ENCODE measurements at places on chromosomes 11 and 22. TPM values are rescaled to one million over a fixed set of nuclear protein-coding genes. Genes with fewer than 3 reads are reported as not detected.

Gene AMOTL1
- 7.4 TPM for total RNA-seq

Gene SERPIND1
- total RNA-seq = 0.03 TPM

Gene OR4P4
- not detected for total RNA-seq

Gene SELENOM
- 65.4 TPM for total RNA-seq

Gene PGGHG
- 8.6 TPM for total RNA-seq

Gene POU2AF1
- total RNA-seq = not detected

Gene UBQLN3
- total RNA-seq = not detected

Gene NXPE2
- not detected for total RNA-seq

Gene GVQW3
- total RNA-seq = 0.62 TPM

Gene CCDC188
- total RNA-seq = not detected

Gene MRPL49
- 67.8 TPM for total RNA-seq

Gene CLDN25
- not detected for total RNA-seq

Gene SLC22A12
- total RNA-seq = not detected

Gene PKP3
- total RNA-seq = 40.1 TPM

Gene CCDC87
- 0.52 TPM for total RNA-seq

Gene TMEM191C
- total RNA-seq = 0.66 TPM

Gene PRODH
- total RNA-seq = 1.2 TPM

Gene HPX
- 0.71 TPM for total RNA-seq

Gene OR5A2
- total RNA-seq = not detected

Gene DPAGT1
- total RNA-seq = 33.2 TPM

Gene RIMBP3B
- total RNA-seq = 0.29 TPM

Gene OR51E2
- total RNA-seq = not detected

Gene POTEH
- total RNA-seq = not detected

Gene CSNK2A3
- 1.7 TPM for total RNA-seq

Gene MRGPRE
- total RNA-seq = 0.09 TPM

Gene MMP7
- 23.4 TPM for total RNA-seq

Gene P2RY6
- 5.7 TPM for total RNA-seq

Gene CACNA1I
- total RNA-seq = 0.08 TPM

Gene SLC35E4
- total RNA-seq = 6.6 TPM

Gene NLRP14
- total RNA-seq = not detected

Gene MAJIN
- not detected for total RNA-seq

Gene TBX10
- total RNA-seq = not detected

Gene MYEOV
- 123 TPM for total RNA-seq

Gene KRTAP5-8
- total RNA-seq = not detected

Gene OR10S1
- total RNA-seq = not detected

Gene PLA2G3
- not detected for total RNA-seq

Gene THRSP
- total RNA-seq = not detected

Gene SLC6A5
- total RNA-seq = not detected

Gene SLC22A6
- total RNA-seq = not detected

Gene ART5
- 0.18 TPM for total RNA-seq

Gene MPPED2
- not detected for total RNA-seq

Gene FGF3
- not detected for total RNA-seq

All from A549 treated with AZD2906 at 1 μM for 4 hours (cell line).